Amniotic stem cell (primary cell): ENCODE measurements at places on chromosomes 3 and 15.

DNA sequence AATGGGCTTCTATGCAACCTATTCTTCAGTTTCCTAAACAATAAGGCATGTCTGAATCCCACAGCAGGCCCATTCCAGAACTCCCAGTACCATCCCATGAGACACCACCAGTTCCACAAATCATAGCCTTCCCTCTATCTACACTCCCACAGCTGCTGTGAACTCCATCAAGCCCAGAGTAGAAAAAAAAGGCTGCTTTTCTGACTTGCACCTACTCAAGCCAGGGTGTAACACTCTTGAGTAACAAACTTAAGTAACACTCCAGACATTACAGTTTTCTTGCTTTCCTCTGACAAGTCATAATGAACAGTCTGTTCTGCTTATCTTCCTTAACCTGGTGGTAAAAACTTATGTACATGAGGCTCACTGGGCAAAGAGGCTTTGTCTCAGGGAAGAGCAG is 283.1 kb downstream of the NFKBIZ start:
- no peak for DNase-seq

GRCh38 chr3:183428447-183429211 is at the start of gene MCF2L2:
MCF2L2 (minus strand) TSS chr3:183428619; CDS start chr3:183427977, 642 bp downstream.
- no peak for DNase-seq

DNA sequence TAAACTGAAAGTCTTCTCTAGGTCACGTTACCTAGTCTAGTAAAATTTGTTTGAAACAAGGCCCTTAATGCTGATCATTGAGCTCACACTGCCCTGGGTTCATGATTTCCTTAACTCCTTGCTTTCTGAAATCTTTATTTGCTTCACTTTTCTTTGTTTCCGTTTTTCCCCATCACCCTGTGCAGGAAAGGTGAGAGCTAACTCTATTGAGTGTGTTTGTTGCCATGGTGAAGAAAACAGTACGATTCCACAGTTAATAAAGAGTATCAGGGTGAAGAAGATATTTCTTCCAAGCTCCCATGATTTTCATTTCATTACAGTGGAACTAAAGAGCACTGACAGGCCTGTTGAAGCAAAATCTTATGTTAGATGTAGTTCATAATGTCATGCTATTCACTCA is 276.2 kb downstream of the RAP2B start:
- no peak for DNase-seq

DNA sequence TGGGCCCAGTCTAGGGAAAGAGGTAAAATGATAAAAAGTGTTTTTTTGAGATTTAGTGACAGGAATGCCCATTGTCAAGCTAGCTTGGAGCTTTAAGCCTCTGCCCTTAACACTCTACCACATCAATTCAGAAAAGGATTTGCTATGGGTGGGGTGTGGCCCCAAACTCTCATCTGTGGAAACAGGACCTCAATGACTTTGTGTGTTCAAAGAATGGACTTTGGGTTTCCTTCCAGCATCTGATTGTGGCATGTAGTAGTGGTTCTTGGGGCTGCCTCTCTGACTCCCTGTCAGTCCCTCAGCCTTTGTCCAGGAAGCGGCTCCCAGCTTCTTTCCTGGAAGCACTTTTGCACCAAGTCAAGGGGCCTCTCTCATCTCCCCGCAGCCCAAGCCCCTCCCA is 56.1 kb downstream of the CCNL1 start:
- DNase-seq: no peak

DNA sequence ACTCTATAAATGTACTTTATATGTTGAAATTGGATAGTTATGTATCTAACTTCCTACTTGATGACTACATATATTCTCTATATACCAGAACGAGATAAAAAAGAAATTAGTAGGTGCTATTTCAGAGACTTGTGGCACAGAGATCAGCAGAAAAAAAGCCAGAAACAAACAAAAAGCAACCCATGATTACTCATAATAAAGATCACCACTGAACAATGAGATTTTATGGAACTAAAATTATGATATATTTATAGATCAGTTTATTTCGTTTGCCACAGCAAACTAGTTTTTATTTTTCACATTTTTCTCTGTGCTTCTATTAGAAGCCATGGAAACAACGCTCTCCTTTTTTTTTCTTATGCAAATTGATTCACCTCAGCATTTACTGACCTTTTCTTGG is 15.1 kb upstream of the PROK2 start:
- no peak for DNase-seq

DNA sequence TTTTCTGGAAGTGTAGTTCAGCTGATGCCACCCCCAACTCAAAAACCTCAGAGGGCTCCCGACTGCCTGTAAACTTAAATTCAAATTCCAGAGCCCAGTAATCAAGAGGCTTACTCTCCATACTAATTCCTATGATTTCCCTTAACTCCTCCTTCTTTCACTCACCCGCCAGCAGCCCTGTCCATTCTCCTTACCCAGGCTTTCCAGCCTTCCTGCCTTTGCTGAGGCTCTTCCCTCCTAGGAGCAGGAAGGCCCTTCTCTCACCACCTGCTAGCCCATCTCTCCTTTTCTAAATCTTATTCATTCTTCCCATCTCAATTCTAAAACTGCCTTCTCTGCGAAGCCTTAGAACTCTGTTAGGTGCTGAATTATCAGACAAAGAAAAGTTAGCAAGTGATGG is 30.4 kb downstream of the RORA start:
- DNase-seq: no peak

DNA sequence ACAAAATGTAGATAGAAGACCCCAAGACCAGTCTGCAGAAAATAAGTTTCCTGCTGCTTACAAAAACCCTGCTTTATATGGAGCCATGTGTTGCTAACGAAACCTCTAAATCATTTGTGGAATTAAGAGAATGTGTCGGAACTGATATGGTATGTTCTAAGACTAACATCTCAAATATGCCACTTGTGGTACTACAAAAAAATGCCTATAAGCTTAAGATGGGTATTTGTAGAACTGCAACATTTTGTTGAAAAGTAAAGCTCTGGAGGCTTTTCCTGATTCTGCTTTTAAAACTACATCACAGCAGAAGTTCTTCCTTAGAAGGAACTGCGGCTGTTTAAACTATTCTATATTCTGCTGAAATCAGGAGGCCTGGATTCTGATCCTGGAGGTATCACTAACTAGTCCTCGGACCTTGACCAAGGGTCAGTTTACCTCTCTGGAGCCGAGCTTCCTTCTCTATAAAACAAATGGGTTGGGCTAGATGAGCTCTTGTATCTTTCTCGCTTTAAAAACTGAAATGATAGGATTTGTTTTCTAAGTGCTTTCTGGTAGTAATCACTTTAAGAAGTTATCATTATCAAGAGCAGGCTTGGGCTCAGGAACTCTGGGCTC is 74.9 kb downstream of the RAD18 start:
- DNase-seq: peak; percentile 48

DNA sequence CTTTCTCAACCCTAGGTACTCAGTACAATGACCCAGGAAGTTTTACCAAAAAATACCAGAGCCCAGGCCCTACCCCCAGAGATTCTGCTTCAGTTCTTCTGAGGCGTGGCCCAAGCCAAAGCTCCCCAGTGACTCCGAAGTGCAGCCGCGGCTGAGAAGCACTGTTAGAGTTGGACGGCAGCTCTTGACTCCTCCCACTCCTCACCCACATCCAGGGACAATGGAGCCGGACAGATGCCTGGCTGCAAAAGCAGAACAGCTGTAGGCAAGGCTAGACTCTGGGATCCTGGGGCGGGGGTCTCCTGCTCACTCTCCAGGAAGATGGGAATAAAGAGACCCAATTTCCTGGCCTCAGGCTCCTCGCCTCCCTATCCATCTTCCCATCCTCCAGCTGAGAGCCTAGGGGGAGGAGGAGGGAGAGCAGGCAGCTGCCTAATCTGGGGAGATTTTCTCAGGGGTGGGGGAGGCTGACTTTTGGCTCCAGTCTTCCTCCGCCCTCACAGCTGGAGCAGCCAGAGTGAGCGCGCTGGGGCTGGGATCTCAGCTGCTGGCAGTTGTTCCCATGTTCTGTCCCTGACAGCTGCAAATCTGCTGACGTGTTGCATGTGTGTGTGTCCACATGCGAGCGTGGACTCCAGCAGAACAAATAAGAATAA is 223.8 kb downstream of the OPA1 start:
- no peak for DNase-seq

DNA sequence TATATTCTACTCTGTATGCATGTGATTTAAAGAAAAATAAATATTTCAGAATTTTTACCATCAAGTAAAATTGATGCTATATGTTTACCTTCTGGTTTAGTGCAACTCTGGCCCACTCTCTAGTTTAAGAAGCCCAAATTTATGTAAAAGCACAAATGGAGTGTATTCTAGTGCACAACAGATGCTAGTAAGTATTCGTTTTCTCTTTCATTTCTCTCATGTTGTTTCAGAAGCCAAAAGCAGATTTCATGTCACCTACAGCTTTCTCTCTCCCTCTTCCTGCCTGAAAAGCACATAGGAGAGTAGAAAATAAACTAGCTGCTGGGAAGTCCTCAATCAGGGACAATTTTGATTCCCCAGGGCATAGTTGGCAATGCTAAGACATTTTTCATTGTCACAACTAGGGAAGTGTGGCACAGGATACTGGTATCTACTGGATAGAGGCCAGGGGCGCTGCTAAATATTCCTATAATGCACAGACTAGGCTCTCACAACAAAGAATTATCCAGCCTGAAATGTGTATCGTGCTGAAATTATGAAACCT is 147.4 kb upstream of the ARHGEF26 start:
- DNase-seq: no peak

DNA sequence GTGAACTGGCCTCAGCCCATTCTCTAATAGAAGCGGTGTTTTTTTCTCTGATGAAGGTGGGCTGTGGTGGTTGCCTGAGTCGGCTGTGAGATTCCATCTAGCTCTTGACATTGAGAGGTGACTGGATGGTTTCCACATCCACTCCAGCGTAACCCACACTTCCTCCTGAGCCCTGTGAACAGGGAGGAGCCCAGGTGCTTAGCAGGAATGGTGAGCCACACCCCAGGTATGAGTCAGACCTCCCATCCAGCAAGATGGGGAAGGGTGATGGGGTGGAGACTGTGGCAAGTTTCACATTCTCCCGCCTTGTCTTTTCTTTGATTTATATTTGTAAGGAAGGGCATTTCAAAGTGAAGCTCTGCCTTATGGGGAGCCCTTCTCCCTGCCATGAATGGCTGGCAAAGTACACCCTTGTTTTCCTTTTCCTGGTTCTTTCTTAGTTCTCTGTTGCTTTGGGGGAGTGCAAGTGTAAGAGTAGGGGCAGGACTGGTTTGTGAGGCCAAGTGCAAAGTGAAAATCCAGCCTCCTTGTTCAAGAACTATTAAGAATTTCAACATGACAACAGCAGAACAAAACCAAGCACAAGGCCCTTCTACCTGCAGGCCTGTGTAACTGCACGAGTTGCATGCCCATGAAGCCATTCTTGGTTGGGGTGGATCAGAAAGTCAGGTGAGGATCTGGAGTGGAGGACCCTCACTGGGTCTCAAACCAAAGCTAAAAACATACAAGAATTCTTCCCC is 4.6 kb upstream of the TPRG1 start:
- no peak for DNase-seq

- no peak for DNase-seq
These were observed 2.7 kb upstream of the C2CD4A start for GRCh38 chr15:62063825-62064635.

- no peak for DNase-seq
These were observed 13.3 kb upstream of the CD47 start for GRCh38 chr3:108103886-108104797.

- no peak for DNase-seq
These were observed 235.5 kb downstream of the UBE2E2 start for GRCh38 chr3:23438657-23439056.

DNA sequence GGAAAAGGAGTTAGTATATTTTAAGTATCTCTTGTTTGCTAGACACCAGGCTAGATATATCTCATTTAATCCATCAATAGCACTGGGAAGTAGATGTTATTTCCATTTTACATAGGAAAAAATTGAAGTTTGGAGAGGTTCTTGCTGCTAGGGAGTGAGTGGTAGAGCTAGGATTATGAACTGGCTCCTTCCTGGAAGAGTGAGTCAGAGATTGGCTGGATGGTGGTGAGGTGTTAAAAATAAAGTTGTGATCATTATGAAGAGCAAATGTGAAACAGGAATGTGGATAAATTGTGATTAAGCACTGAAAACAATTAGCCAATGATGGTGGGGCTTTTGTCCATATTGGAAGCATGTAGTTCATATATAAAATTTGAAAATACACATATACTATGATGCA is 234.2 kb downstream of the WNT5A start:
- no peak for DNase-seq

DNA sequence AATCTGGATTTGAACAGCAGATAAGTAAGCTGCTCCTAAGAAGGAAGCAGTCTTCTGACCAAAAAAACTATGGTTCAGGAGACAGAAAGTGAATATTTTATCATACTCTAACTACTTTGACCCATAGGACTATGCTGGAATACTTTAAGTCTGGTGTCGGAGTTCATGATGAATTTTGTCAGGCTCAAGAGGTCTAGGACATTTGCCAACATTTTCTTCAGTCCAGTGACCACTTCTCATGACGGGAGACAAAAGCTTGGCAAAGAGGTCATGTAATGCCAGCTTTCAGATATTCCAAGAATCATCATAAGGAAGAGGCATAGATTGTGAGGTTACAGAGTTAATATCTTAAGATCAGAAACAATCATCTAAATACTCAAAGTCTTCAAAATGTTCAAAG is 20.5 kb upstream of the DCBLD2 start:
- no peak for DNase-seq

DNA sequence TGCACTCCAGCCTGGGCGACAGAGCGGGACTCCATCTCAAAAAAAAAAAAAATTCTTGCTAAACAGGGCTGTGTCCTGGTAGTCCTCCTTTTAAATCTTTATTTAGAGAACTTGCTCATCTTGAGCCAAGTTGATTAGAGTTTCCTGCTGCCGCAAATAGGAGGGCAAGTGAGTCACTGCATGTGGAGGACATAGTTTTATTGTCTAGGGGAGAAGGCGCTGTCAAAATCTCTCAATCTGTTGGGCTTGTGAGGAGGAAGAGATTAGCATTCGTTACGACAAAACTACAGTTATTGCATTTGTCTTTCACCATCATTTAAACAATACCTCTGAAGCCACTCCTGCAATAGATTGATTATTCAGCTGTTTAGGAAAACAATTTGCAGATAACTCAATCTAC is 11.5 kb downstream of the MUC4 start:
- DNase-seq: no peak

GRCh38 chr3:189927975-189928895 is 192.5 kb downstream of the P3H2 start:
- no peak for DNase-seq

DNA sequence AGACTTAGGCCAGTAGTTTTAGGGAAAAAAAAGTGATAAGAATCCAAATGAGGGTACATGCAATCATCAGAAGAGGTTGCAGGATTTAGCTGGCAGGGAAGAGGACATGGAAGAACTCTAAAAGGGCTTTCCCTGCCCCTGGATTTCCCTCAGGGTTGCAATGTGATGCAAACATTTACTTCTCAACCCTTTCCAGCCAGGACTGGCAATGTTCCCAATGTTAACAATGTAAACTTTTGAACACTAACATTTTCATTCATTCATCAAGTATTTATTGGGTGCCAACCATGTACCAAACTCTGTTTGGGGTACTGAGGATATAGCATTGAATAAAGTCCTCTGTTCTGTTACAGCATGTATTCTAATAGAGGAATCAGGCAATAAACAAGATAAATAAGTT is 349.4 kb upstream of the LRRC3B start:
- DNase-seq: no peak
